Body of pancreas (tissue), 4 donors: ENCODE measurements at places on chromosomes 4 and X. TPM values are rescaled to one million over a fixed set of nuclear protein-coding genes. Genes with fewer than 3 reads are reported as not detected.

Gene NMU
- total RNA-seq, result not detected

Gene GPR50
- total RNA-seq, result not detected

Gene IL9R
- not detected for total RNA-seq

Gene APELA
- total RNA-seq, result not detected

Gene BMP15
- not detected for total RNA-seq

Gene ADH1A
- 0.26 TPM for total RNA-seq

Gene UGT2A1
- total RNA-seq, result not detected

Gene LIAS
- total RNA-seq, result 15.3 TPM

Gene BST1
- 0.99 TPM for total RNA-seq

Gene TRO
- total RNA-seq, result 24.1 TPM

Gene PPP2R2C
- total RNA-seq, result 0.78 TPM

Gene LDB2
- 14.8 TPM for total RNA-seq

Gene MAMLD1
- 5.6 TPM for total RNA-seq

Gene LUZP4
- total RNA-seq, result not detected

Gene HTR2C
- total RNA-seq, result not detected

Gene CT45A1
- not detected for total RNA-seq

Gene PAGE5
- not detected for total RNA-seq

Gene MTHFD2L
- total RNA-seq, result 13.8 TPM
